ENCODE measurements at places on chromosomes 6 and 20.

- no peak for DNase-seq
These were observed 63.9 kb upstream of the MCHR2 start for GRCh38 chr6:100057941-100058340.

DNA sequence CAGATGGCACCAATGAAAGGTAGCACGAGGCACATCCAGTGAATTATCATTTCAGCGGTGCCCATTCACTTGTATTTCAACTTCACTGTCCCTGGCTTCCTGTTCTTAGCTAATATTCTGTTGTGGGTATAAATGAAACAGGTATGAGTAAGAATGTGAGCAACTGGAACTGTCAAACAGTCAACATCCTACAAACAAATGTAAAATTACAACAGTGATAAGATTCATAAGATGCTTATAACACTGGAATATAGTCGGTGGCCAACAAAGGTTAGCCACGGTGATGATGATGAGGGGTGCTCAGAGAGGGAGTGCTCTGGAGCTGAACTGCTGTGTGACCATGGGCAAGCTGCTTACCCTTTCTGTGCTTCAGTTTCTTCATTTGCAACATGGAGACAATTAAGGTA is 74.9 kb upstream of the TOX2 start:
- no peak for DNase-seq

DNA sequence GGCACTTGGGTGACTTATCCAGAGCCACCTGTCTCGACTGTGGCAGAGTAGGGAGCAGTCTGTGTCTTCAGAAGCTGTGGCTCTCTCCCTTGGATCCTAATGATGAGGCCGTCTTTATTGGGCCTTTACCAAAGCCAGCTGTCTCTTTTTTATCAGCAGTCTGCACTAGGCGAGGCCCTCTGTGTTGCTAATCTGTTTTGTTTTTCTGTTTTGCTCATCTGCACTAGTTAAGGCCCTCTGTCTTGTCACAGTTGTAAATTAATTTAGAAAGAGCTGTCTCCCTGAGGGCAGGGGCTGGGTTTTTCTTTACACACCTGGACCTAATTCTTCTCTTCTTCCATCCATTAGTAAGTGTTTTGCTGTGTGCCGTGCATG is 45.0 kb downstream of the CDS2 start:
- no peak for DNase-seq

DNA sequence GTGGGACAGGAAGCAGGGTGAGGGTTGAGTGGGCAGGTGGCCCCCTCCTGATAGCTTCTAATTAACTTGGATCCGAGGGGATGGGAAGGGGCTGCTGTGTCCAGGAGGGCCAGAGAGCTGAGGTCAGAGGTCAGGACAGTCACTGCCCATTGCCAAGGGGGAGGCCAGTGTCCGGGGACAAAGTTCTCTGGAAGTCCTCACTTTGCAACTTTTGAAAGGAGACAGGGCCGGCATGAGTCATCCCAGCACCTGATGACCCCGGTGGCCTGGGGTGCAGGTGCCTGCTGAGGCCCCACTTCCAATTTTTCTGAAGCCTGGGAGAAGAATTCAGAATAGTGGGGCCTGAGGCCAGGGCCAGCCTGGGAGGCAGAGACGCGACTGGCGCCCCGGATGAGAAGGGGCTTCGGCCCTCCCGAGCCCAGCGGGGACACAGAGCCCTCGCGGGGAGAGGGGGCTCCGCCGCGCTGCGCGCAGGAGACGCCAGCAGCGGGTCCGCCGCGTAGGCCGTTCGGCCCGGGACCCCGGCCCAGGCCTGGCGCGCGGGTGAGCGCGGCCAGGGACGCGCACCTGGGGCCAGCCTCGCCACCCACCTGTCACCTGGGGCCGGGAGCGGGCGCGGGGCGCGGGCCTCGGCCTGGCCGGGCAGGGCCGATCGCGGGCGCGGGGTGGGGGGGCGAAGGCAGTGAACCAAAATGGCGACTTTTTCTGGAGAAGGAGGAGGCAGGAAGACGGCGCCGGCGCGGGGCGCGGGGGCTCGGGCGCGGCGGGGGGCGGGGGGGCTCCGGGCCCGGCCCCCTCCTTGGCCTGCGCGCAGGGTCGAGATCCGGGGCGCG is 586 bp downstream of the ZNF512B start:
- no peak for DNase-seq

- no peak for DNase-seq
These were observed 102.6 kb downstream of the SPTLC3 start for GRCh38 chr20:13111249-13111911.

GRCh38 chr6:73169633-73170032 is 55.7 kb downstream of the KHDC1L start:
- DNase-seq: no peak

DNA sequence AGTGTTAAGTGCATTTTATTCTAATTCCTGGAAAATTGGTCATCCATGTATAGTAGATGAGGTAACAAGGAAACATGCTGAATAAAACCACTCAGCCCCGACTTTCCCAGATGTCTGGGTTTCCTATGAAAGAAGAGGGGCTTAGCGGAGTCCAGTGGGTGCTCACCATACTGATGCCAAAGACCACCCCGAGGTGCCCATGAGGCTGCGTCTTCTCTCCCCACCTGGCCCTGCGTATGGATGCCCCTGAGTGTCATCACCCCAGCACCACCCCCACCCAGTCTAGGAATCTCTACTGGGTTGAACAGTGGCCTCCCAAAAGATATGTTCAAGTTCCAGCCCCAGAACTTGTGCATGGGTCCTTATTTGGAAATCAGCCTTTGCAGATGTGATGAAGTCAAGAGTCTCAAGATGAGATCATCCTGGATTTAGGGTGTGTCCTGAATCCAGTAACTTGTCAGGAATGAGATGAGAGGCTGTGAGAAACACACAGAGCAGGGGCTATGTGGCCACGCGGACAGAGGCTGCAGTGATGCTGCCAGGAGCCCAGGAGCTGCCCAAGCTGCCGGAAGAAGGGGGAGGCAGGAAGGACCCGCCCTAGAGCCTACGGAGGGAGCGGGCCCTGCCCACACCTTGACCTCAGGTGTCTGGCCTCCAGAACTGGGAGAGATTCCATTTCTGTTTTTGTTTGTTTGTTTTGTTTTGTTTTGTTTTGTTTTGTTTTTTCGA is 124.6 kb upstream of the CDH4 start:
- DNase-seq: no peak

DNA sequence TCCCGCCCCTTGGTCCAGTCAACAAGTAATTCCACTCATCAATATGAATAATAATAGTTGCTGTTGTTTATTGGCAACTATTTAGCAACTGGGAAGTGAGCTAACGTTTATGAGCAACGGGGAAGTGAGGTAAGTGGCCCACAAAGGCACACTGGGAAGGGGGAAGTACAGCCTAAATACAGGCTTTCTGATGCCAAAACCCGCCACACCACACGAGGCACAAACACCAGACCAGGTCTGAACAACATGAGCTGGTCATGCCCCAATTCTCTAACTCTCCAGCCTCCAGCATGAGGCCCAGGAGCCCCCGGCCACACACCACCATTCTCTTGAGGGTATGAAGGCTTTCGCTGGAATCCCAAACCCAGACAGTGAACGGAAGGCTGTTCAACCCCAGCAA is 50.8 kb downstream of the PREX1 start:
- DNase-seq: no peak

DNA sequence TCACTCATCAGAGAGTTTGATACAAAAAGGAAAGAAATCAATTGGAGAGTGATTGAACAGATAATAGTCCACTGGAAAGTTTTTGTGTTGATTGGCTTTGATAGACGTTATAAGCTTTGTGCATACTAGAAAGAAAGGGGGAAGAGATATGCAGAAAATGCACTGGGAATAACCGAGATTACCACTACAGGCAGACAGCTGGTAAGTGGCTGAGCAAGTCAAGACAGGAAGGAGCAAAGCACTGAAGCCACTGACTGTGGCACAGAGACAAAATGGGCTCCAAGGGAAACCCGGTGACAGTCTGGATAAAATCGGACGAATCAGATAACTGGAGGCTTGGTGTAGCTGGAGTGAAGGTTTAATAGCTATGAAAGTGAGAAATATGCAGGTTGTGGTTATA is 209.0 kb downstream of the SIM1 start:
- DNase-seq: no peak

- peak; percentile 58 for DNase-seq
These were observed 233.6 kb upstream of the ASCC3 start for GRCh38 chr6:101114703-101115102.
